ENCODE measurements at places on chromosomes 13 and 19. TPM values are rescaled to one million over a fixed set of nuclear protein-coding genes. Genes with fewer than 3 reads are reported as not detected.
A peak's percentile ranks its signal among the peaks of the same experiment; 100 is the strongest.

Gene IRS2
- total RNA-seq = 1.0 TPM

Gene EMC10
- 63.2 TPM for total RNA-seq

Gene NXNL1
- not detected for total RNA-seq

Gene TRMT1
- total RNA-seq = 39.2 TPM

Gene SULT2A1
- total RNA-seq = not detected

DNA sequence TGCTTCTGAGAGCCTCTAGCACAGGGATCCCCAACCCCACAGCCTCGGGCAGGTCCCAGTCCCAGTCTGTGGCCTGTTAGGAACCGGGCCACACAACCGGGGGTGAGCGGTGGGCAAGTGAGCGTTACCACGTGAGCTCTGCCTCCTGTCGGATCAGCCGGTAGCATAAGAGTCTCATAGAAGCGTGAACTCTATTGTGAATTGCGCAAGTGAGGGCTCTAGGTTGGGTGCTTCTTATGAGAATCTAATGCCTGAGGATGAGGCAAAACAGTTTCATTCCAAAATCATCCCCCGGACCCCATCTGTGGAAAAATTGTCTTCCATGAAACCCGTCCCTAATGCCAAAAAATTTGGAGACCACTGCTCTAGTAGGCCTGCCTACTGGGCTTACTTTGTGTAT lies 87.0 kb upstream of the UBL3 start:
- no peak for DNase-seq

- no peak for DNase-seq
These were observed 7.5 kb downstream of the ARL11 start for GRCh38 chr13:49635599-49636433.

GRCh38 chr13:91313581-91313980 lies 33.9 kb upstream of the MIR17HG start:
- no peak for DNase-seq

DNA sequence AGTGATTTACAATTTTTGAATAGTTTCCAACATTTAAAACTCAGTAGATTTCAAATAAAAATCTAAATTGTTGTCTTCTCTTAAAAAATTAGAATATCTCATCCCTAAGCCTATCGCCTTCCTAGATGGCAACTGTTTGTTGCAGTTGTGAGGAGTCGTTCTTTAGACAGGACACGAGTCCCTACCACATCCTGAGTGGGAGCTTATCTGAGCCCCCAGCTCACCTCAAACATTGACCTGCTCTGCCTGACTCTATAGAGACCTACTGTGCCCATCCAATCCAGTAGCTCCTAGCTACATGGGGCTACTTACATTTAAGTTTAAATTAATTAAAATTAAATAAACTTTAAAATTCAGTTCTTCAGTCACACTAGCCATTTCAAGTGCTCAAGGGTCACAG lies 434.7 kb downstream of the FOXO1 start:
- DNase-seq = no peak

DNA sequence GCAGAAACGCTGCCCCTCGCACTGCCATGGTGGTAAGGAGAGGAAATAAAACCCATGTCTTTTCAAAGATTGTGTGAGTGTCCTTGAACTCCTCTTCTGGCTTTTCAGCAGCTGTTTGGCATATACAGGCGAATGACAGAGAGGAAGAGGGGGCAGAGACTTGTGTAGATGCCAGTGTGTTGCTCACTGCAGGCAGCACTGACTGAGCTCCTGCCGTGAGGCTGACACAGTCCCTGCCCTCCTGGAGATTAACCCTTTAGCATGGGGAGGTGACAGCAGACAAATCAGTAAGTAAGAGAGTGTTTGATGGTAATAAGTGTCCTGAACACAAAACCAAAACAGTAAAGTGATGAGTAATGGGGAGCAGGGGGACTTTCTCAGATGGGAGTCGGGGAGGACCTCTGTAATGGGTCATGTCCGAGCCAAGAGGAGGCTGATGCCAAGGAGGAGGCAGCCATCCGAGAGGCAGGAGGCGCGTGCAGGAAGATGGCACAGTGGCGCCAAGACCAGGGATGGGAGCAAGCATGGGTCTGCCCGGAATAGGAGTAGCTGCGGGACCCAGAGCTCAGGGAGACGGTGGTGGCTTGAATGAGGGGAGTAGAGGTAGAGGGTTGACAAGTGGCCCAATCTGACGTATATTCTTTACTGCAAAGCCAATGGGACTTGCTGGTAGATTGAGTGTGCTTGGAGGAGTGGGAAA lies 182.2 kb downstream of the FOXO1 start:
- DNase-seq = no peak

GRCh38 chr13:29418026-29418425 lies 177.5 kb downstream of the SLC7A1 start:
- no peak for DNase-seq

DNA sequence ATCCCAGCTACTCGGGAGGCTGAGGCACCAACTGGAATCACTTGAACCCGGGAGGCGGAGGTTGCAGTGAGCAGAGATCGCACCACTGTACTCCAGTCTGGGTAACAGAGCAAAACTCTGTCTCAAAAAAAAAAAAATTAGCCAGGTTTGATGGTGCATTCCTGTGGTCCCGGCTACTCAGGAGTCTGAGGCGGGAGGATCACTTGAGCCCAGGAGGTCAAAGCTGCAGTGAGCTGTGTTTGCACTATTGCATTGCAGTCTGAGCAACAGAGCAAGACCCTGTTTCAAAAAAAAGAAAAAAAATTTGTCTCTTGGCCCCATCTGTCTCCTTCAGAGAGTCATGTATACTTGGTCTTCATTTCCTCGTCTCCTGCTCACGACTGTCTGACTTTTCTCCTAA lies 1.6 kb downstream of the CCDC97 start:
- no peak for DNase-seq

GRCh38 chr19:56642711-56643459 lies at the start of gene SMIM17:
Gene SMIM17 (plus strand): TSS chr19:56643159. CDS start chr19:56645668, 2,509 bp downstream.
- no peak for DNase-seq

DNA sequence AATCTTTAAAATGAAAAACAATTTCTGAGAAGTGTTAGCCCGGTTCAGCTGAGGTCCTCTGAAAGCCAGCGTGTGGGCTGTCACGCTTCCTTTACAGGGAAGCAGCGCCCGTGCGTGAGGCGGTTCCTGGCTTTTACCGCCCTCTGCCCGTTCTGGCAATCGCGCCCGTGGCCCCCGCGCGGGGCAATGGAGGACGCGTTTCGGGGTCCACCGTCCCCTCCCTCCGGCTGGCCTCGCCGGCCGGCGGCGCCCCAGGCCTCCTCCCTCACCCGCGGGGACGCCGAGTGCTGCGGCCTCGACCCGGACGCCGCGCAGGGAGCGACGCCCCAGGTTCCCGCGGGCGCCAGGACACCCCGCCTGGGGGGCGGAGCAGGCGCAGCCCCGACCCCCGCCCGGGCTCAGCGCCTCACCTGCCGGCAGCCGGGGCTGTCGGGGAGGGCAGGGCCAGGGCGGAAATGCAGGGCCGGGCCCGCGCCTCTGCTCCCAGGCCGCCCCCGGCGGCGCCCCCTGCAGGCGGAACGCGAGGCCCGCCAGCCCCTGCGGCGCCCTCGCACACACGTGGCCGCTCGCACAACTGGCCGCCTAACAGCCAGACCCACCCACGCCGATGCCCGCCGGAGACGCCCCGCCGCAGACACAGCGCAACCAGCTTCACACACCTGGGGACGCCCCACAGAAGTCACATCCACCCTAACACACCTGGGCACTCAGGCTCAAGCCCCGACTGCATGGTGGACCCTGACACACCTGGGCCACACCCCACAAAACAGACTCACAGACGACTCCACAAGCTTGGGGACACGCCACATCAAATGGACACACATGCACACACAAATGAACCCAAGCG lies at the start of gene GGACT:
TSS of gene GGACT (minus strand) at position 459 of the 847 bp plus-strand sequence. CDS start 56,198 bp downstream, outside the sequence.
- DNase-seq = peak; percentile 24

DNA sequence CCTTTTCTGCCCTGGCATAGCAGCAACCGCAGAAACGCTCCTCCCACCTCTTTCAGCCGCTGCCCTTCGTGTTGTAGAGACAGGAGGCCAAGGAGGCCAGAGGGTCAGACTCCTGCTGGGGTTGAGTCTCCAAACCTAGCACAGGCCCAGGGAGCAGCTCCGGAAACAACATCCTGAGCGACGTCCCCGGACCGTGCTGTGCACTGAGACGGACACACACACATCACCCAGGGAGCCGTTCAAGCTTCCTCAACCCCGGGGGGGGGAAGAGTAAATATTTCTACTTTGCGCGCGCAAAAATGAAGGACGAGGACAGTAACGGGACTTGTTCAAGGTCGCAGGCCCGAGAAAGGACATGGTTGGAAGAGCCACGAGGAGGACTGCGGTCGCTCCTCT lies 657 bp downstream of the ZNF550 start:
- DNase-seq = no peak
